Non-pigmented ciliary epithelial cell (primary cell): ENCODE measurements at places on chromosomes 1 and 21.
A peak's percentile ranks its signal among the peaks of the same experiment; 100 is the strongest.

DNA sequence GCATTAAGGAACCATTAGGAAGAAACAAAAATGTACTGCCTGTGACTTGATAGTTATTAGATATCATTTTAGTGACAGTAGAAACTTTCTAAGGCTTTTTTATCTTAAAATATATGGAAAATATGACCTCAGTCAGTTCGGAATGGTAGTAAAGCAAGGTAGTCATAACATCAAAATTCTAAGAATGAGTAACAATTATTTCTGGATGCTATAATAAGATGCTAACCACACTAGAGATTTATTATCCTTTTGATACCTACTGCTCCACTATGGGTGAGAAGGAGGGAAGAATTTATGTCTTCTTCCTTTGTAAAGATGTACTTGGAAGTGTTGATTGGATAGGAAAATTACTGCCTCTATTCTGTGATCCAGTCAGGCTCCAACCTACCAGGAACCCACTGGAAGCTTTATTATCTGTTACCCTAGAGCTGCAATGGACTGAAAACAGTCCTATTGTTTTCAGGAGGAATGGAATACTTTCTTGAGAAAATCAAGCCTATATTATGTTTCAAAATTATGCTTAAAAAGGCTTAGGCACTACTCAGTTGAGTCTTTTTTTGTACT, 8.8 kb downstream of the FMN2 start:
- DNase-seq: no peak

- DNase-seq: no peak
Measured at GRCh38 chr1:47812904-47813514, 184.2 kb downstream of the TRABD2B start.

DNA sequence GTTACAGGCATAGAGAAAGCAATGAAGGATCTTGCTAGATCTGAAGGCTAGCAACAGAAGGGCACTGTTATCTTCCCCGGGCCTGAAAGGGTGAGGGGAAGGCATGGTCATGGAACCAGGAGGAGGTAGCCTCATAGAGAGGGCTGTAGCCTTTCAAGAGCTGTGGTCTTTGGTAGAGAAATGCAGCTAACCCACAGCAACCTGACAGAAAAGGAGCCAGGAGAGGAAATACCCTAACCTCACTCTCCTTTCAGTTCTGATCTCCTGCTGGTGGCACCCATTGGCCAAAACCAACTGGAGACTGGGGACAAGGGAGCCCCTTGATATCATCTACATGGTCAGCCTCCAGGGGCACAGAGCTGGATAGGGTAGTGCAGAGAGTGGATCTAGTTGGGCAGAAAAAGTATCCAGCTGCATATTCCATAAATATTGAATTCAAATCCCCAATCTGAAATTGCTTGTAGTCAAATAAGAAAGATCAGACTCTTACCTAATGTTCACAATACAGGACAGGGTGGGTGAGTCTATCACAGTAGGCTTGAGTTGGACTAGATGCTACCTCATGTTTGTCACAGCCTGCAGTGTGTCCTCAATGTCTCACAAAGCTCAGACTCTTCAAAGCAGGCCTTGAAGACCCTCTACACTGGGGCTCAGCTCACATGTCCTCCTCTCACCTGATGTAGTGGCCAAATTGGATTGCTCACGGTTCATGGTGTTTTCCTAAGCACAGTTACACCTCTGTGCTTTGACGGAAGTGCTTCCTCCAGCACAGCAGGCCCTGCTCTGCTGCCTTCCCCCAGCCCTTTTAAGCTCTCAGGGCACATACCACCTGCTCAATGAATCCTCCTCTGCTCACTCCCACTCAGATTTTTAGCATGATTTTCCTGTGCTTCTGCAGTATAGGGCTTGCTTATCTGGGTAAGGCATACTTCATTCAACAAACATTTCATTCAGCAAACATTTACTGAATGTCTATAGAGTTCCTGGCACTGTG, 74.1 kb upstream of the JUN start:
- DNase-seq: peak; percentile 81

DNA sequence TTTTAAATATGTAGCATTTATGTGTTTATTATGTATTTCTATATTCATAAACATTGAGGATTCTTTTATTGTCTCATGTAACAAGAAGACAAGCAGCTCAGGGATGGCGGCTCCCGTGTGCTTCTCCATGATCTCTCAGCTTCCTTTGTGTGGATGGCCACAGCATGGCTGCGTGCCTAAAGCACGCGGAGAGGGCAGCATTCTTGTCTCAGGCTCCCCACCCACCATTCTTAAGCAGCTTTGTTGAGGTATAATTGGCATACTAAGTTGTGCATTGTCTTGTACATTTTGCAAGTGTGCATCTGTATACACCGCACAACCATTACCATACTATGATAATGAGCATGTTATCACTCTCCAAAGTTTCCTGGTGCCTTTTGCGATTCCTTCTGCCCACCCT, 81.6 kb downstream of the CAMTA1 start:
- DNase-seq: no peak

GRCh38 chr1:109252893-109253802, 3.8 kb downstream of the CELSR2 start:
- DNase-seq: no peak

GRCh38 chr1:39269791-39270342, 65.4 kb downstream of the MACF1 start:
- no peak for DNase-seq

DNA sequence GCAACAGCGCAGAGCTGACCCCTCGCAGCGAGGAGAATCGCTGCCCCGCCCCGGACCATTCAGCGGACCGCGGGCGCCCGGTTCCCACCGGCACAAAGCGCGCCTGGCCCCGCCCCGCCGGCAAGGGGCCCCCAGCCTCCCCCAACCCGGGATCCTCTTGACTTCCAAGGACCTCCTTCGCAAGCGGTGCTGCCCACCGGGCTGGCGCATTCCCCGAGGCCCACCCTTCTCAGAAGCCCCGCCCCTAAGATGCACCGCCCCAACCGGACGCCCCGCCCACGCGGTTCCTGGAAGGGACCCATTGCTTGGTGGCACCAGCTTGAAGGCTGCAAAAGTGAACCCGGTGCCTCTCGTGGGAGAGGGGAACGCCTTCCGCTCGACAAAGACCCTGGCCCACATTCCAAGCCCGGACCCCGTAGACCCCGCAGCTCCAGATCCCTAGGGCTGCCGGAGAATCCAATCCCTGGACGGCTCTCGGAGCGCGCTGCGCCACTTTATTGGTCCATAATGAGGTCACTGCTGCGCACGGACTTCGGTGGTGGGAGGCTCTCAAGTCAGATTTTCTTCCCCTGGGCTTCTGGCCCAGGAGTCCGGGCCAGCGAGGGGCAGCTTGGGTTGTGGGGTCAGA, 2.0 kb downstream of the HES3 start:
- no peak for DNase-seq

DNA sequence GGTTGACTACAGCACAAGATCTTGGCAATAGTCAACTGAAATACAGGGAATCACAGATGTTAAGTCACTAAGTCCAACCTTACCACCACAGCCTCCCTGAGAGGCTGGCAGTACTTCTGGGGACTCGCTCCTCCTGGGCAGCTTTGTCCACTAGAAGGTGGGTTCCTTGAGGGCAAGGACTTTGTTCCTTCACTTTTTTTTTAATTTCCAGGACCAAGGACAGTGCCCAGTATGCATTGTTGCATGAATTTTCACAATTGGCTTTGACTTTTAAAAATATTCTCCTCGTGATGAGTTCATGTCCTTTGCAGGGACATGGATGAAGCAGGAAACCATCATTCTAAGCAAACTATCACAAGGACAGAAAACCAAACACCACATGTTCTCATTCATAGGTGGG, 96.7 kb upstream of the IGSF21 start:
- DNase-seq: no peak

DNA sequence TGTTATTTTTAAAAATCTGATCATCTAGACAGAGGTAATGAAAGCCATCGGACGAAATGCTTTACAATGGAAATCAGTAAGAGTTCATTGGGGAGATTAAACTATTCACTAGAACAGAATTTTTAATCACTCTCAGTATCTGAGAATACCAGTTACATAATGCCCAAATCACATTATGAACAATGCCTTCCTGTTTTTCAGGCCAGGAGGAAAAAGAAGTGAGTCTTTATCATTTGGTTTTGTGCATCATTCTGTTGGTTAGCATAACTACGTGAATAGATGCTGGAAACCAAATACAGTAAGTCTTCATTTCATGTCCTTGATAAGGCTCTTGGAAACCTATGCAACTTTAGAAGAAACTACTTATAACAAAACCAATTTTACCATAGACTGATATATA, 18.0 kb upstream of the ASB17 start:
- DNase-seq: no peak

DNA sequence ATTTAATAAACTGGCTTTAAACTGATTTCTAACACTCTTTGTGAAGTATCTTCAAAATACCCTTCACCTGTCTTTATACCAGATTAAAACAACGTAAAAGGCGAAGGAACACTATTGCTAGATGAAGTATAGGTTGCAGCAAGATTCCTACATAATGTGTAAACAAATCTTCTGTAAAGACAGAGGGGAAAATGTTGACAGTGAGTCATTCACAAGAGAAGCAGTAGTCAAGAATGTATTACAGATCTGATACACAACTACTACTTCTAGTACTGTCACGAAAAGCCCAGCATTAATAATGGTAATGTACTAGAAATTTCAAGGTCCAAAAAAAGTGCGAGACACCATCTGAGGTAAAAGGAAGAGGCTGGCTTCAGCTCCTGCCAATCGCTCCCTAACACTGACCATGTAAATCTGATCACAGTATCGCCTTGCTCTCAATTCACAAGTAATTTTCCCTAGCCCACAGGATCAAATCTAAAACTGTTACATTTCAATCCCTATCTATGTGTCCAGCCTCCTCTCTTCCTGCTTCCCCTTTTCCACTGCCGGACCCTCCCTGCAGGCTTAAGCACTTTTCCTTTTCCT, 290.4 kb downstream of the AKT3 start:
- no peak for DNase-seq
